ENCODE measurements at places on chromosomes 3 and 15.
A peak's percentile ranks its signal among the peaks of the same experiment; 100 is the strongest.

GRCh38 chr3:158107605-158108444 lies 1.6 kb upstream of the SHOX2 start:
- H3K4me1 ChIP-seq = peaks cover 69% of the 10 kb centered on the region
- no peak for DNase-seq
- H3K27ac ChIP-seq = no peak overlapping the region
- H3K36me3 ChIP-seq = peaks cover 11% of the 10 kb centered on the region
- H3K4me3 ChIP-seq = peak overlapping the region; percentile 78
- H3K27me3 ChIP-seq = peaks cover 71% of the 10 kb centered on the region

DNA sequence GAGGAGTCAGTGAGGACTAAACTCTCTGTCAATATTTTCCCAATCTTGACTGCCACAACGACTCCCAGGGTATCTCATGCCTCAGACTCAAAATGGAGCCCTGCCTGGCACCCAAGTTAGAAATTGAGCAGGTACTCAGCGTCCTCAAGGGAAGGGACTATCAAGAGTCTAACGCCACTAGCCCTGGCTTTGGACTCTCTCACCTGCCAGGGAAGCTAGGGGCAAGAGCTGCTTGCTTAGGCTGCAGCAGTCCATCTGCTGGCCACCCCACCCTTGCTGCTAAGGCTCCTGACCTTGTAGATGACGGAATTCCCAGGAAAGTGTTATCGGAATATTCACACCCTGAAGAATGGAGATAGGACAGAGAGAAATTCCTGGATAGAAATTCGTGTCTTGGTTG lies 33.0 kb downstream of the ZIC4 start:
- H3K4me3 ChIP-seq = no peak overlapping the region
- no peak for DNase-seq
- H3K27ac ChIP-seq = no peak overlapping the region
- no peaks in the 10 kb centered on the region for H3K36me3 ChIP-seq
- peaks cover 93% of the 10 kb centered on the region for H3K27me3 ChIP-seq
- no peaks in the 10 kb centered on the region for H3K4me1 ChIP-seq

GRCh38 chr3:30294241-30294667 lies 312.1 kb upstream of the TGFBR2 start:
- H3K27ac ChIP-seq = no peak overlapping the region
- no peaks in the 10 kb centered on the region for H3K36me3 ChIP-seq
- no peaks in the 10 kb centered on the region for H3K27me3 ChIP-seq
- no peak overlapping the region for H3K4me3 ChIP-seq
- DNase-seq = no peak

DNA sequence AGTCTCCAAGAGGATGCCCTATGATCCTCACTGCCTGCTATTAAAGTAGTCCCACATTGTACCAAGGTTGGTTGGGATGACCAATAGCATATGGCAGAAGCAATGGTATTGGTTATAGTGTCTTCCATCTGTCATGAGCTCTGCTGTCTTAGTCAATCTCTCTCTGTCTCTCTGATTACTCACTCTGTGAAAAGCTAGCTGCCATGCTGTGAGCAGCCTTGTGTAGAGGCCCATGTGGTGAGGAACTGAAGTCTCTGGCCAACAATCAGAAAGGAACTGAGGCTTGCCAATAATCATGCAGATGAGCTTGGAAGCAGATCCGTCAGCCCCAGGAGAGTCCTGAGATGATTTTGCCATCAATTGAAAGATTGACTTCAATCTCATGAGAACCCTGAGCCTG lies 60.3 kb upstream of the CFAP161 start:
- DNase-seq = no peak
- H3K27ac ChIP-seq = no peak overlapping the region
- no peak overlapping the region for H3K4me3 ChIP-seq
- H3K4me1 ChIP-seq = peaks cover 2% of the 10 kb centered on the region
- H3K36me3 ChIP-seq = peaks cover 1% of the 10 kb centered on the region

DNA sequence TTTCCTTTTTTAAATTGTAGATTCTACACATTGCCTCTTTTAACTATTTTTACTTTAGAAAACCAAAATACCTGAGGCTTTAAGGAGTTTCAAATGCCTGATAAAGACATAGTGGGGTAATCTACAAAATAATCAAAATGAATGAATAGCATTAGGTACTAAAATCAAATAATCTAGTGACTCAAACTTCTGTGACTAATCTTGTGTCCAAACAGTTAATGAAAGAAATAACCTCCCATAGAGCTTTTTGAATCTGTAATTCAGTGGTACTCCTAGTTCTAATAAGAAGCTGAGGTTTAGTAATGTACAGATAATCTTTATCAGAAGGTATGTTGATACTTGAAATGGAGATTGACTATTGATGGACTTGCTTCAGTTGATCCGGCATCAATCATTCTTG lies 53.0 kb downstream of the DTWD1 start:
- H3K4me1 ChIP-seq = no peaks in the 10 kb centered on the region
- no peak overlapping the region for H3K4me3 ChIP-seq
- no peak overlapping the region for H3K27ac ChIP-seq
- H3K36me3 ChIP-seq = no peaks in the 10 kb centered on the region

DNA sequence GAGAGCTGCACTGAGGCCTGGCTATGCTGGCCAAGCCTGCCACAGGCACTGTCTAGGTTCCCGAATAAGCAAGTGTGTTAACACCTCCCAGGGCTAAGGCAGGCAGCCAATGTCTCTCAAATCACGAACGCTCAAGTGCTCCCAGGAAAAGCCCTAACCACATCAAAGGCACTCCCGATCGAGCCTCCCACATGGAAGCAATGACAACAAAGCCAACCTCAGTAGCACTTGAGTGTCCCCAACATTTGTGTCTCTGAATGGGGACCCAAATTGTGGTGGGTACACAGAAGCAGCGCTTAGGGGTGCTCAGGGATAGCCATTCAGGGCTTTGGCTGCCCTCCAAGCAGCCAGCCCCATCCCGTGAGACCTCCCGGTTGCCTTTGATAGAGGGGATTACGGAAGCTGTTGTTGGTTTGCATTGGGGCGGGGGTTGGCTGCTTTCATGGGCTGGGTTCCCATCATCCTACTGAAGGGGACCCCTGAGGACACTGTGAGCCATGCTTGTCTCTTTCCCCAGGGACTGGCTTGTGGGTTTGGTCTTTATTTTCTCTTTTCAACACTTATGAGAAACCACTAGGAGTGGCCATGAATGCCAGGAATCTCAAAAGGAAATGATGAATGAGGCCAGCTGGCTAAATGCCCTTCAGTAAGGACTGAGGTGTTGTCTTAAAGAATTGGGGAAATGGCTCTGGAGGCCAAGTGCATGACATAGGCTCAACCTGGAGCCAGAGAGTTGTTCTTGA lies 234.1 kb upstream of the FEZF2 start:
- no peak for DNase-seq
- no peak overlapping the region for H3K4me3 ChIP-seq
- H3K36me3 ChIP-seq = no peaks in the 10 kb centered on the region
- no peak overlapping the region for H3K27ac ChIP-seq
- no peaks in the 10 kb centered on the region for H3K27me3 ChIP-seq

DNA sequence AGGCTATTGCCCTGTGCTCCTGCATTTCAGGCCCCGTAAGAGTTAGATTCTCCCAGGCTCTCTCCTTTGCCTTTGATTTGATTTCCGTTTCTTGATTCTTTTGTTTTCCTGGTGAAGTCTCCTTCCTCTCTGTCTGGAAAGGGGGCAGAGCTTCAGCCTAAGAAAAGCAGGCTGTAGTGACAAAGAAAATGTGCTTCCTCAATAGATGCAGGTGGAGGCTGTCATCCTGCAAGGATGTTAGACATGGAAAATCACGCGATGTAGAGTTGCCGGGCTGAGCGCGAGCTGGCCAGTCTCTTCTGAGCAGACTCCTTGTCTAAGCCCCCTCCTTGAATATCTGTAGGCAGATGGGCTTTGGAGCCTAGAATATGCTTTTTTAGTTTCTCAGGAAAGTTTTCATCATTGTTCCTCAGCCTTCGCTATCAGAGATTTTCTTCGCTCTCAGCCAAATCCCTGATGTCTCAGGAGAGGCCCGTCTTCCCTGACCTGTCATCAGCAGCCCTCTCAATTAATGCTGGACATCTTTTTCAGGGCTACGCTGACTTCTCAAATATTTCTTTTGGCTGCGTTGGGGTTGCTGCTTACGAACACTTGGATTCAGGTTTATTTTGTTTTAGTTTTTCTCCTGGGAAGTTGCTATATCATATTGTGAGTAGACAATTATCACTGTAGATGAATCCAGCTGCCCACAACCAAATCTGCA lies 163.6 kb downstream of the ITPR1 start:
- no peak overlapping the region for H3K4me3 ChIP-seq
- no peaks in the 10 kb centered on the region for H3K27me3 ChIP-seq
- no peak for DNase-seq
- no peaks in the 10 kb centered on the region for H3K4me1 ChIP-seq
- H3K36me3 ChIP-seq = peaks cover 16% of the 10 kb centered on the region
- H3K27ac ChIP-seq = no peak overlapping the region

- H3K4me3 ChIP-seq = no peak overlapping the region
- H3K27ac ChIP-seq = no peak overlapping the region
- no peaks in the 10 kb centered on the region for H3K36me3 ChIP-seq
Measured at GRCh38 chr15:52872036-52872818, 82.1 kb upstream of the ONECUT1 start.

All from activated naive CD8-positive, alpha-beta T cell treated with anti-CD3 and anti-CD28 coated beads for 36 hours (primary cell).